OCI-M1 (cell line): ENCODE measurements at places on chromosomes 3 and 15.
A peak's percentile ranks its signal among the peaks of the same experiment; 100 is the strongest.

DNA sequence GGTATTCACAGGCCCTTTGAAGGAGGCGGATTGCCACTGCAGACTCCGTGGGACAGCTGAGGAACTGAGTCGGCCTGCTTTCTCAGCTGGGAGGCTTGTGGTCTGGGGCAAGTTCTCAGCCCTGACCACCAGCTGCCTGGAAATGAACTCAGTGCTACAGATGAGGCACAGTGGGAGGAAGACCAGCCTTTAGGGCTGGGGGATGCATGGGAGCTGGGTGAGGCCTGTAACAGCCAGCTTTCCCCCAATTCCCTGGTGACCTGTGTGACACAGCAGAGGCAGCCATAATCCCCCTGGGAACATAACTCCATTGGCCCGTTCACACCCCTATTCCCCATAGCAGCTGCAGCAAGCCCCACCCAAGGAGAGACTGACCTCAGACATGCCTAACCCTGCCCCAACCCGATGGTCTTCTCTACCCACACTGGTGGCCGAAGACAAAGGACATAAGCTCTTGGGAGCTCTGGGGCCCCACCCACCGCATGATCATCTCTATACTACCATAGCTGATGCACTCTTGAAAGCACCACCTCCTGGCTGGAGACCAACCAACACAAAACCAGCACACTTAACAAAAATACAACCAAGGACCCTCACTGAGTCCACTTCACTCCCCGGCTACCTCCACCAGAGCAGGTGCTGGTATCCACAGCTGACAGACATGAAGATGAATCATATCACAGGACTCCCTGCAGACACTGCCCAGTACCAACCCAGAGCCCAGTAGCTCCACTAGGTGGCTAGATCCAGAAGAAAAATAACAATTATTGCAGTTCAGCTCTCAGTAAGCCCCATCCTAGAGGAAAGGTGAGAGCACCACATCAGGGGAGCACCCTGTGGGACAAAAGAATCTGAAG, 24.9 kb downstream of the ZMAT3 start:
- no peak for DNase-seq

- no peak for DNase-seq
These were observed at the start of gene ENTPD3 for GRCh38 chr3:40387001-40387894. ENTPD3 (plus strand) TSS chr3:40387184; CDS start chr3:40388058, 874 bp downstream.

DNA sequence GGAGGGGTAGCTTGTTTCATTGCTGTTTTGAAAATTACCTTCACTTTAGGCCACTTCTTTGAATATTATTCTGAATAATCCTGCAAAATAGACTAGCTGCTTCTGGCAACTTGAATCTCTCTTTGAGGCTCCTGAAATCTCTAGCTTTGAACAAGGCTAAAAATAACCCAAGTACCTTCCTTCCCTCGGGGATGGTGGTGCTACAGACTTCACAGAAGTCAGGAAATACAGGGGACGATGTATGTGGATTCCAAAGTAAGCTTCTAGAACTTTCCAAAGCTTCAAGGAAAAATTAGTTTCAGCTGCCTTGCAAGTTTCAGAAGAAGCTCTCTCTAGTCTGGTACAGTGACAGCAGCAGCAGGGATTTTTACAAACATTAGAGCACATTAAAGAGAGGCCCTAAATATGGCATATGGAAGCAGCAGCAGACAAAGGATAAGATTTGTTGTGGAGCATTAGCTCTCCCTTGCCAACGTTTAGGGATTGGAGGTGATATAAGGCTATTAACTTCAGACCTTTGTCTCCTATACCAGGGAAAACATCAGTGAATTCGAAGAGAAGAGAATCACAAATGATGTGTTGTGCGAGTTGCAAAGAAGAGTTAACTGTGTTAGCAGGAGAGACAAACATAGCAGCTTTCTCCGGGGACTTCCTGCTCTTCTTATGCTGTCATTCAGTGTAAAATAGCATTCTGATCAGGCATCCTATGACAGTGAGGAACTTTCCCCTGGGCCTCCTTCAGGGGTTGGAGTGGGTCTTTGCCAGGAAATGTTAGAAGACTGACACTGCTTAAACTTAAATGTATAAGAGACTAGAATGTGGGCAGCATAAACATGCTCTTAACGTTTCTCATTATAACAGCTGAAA, 783.0 kb upstream of the ARPP21 start:
- no peak for DNase-seq

DNA sequence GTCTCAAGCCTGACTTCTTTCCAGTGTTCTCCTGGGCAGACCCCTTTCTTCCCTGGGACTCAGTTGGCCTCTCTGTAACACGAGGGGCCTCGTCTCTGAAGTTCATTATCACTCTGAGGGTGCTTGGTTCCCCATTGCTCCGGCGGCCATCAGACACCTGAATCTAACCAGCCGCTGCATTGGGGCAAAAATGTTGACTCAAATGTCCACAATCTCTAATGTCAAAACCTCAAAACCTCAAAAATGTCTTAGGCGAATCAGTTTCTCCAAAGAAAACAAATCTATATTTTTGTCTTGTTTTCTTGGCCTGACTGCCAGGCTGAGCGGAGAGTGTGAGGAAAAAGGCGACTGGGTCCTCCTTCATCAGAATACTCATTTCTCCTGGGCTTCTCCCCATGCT, 220.7 kb downstream of the VPS13C start:
- DNase-seq: no peak

GRCh38 chr3:128563439-128563838, 70.4 kb upstream of the GATA2 start:
- DNase-seq: no peak

DNA sequence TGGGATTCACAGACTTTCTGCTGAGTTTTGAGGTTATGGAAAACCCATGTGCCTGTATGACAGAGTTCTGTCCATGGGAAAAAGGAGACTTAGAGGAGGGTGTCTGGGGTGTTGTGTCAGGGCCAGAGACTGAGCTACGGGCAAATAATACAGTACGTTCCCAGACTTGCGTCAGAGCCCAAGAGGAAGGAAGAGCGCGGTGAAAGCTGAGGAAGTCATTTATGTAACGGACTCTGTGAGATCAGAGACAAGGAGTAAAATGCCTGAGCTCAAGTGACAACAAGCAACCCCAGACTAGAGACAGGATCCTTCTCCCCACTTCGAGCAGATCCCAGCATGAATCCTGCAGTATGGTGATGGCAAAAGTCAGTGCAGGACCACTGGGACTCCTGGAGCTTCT, 368.6 kb upstream of the MCTP2 start:
- peak; percentile 2 for DNase-seq

DNA sequence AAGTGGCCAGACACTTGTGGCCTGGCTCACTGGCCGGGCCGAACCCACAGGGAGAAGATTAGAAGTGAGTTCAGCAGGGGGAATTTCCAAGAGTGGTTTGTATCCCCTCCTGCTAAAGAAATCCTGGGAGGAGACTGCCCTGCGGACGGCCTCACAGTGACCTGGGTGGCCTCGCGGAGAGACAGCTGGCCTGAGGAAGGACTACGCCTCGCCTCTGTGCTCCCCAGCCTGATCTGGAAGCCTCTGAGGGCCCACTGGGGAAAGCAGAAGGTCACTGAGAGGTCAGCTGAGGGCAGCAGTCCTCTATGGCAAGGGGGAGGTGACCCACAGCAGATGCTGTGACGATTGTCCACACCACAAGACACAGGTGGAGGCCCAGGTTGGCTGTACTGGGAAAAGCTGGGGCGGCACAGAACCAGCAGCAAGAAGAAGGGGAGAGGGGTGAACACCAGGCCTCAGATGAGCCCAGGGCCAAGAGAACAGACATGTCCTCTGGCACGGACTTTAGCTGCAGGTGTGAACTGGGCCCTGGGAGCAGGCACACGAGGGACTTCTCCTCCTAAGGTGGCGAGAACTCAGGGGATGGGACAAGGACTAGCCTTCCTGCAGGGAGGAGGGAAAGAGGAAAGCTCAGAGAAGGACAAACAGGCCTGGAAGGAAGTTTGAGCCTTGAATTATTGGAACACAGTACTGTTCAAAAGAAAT, 37.2 kb upstream of the DLG1 start:
- DNase-seq: no peak
